ENCODE measurements at places on chromosomes 3 and 15.
A peak's percentile ranks its signal among the peaks of the same experiment; 100 is the strongest.

DNA sequence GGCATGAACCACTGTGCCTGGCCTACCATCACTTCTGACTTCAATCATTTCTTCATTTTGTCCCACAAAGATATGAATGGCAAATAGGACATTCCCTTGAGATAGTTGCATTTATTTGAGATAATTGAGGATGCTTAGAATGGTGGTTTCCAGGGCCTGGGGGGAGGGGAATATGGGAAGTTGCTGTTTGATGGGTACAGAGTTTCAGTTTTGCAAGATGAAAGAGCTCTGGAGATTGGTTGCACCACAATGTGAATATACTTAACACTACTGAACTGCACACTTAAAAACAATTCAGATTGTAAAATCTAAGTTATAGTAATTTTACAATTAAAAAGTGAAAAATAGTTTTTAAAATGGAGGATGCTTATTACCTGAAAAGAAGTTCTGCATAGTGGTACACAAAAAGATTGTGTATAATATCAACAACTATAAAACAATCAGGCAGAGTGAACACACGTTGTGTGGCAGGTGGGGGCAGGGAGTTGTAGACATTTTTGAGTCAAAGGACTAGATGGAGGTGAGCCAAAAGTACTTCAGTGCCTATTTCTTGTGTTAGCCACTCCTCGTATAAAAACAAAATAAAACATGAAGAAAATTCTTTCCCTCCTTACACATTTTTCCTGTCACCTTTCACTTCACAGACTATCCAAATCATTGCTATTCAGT is 18.5 kb upstream of the RIOX2 start:
- DNase-seq: no peak

DNA sequence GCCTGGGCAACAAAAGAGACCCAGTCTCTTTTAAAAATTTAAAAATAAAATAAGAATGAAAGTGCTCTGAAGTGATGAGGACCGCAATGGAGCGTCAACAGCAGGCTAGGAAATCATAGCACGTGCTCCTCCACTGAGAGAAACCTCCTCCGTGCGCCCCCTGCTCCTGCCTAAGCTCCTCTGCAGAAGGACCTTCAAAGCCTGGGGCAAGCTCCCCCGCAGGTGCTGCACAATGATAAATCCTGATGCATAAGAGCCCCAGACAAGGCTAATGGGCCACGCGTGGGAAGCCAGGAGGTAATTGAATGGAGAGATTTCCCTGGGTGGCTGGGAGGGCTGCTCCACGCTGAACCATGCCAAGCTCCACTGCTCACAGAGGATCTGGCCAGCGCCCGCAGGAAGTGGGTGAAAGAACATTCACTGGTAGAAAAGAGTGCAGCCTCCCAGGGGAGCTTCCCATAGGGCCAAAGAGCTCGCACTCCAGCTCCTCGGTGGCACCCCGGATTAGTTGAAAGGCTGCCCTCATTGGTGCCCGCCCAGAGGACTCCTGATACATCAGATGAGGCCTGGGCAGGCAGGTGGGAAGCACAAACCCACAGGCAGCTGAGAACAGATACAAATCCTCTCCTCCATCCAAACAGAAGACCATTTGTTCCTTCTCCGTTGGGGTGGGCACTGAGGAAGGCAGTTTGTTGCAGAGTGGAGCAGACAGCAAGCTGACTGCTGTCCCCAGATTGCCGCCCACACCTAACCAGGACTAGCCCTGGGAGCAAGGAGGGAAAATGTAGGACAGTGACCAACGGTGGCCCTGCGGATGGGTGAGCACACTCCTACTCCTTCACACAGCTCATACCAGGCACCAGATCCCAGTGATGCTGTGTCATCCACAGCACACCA is 52.5 kb downstream of the CPN2 start:
- no peak for DNase-seq

DNA sequence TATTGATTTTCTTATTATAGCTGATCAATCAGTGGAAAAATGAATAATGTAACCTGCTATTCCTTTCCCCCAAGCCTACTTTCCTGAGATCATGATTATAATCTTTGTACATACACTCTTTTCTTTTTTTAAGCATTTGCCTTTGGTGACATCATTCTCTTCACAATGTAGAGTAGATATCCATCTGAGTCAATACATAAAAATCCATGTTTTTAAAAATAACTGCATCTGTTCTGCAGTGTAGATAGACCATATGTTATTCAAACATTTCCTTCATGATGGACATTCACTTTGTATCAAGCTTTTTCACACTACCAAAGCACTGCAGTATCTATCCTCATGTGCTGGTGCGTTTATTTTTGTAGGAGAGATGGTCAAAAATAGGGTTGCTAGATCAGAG is 211.1 kb downstream of the PTPRG start:
- DNase-seq: no peak

DNA sequence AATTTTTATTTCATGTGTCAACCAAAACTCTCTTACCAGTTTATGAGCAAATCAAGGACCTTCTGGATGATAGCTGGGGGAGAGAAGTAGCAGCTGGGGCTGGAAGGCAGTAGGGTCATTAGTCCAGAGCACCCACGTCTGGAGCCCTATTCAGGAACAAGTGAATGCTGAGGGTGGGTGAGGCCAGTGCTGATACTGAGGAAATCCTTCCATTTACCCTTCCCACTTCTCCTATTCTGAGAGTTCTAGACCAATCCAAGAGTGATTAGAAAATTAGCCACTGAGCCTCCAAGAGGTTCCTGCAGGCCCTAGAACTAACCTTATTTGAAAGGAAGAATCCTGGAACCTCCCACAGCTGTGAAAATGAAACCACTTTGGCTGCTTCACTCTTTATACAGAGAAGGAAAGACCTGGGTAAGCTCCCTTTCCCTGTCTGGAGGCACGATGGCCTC is 46.2 kb upstream of the VILL start:
- DNase-seq: no peak

- no peak for DNase-seq
Observed at GRCh38 chr3:127384717-127385539, 97.1 kb upstream of the PRR20G start.

- DNase-seq: peak; percentile 68
Observed at GRCh38 chr3:137792626-137793271, 28.6 kb downstream of the SOX14 start.

DNA sequence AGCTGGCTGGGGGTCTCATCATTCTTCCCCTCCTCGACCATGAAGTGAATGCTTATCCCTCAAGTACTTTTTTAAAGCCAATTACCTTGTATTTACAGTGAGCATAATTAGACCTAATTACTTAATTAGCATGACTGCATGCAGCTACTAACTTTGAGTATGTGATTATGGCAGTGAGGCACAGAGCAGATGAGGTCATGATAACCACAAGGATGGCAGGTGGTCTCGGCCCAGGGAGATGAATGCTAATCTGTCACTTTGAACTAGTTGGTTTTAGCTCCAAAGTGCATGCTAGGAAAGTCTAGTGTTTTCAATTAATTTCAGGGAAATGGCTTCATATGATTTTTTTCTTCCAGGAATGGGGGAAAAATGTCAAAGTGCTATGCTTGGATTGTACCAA is 233.8 kb downstream of the NTRK3 start:
- DNase-seq: no peak

- DNase-seq: no peak
Observed at GRCh38 chr3:111070772-111071256, 802 bp upstream of the NECTIN3 start.

GRCh38 chr3:42640771-42641370 is 12.6 kb upstream of the ZBTB47 start:
- no peak for DNase-seq

DNA sequence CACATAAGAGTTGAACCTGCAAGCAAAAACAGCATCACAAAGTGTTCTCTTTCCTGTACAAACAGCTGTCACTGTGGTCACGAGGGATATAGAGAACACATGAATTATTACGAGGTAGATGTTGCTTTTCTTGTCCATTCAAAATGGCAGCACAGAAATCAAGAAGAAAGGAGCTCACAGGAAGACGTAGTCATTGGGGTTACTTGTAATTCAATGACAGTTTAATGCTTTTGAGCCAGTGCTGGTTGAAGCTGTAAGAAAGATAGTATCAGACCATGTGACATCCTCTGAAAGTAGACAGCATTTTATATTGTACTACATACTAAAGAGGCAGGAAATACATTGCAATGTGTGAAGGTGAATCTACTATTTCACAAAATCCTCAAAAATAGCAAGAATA is 140.4 kb downstream of the ABI3BP start:
- no peak for DNase-seq

- DNase-seq: no peak
Observed at GRCh38 chr15:26314577-26314976, 451.4 kb upstream of the ATP10A start.

GRCh38 chr3:67384760-67385397 is 269.5 kb downstream of the SUCLG2 start:
- DNase-seq: peak; percentile 77

- DNase-seq: no peak
Observed at GRCh38 chr3:55588146-55588765, 101.2 kb upstream of the WNT5A start.

GRCh38 chr15:50940506-50940905 is 32.0 kb downstream of the AP4E1 start:
- no peak for DNase-seq

DNA sequence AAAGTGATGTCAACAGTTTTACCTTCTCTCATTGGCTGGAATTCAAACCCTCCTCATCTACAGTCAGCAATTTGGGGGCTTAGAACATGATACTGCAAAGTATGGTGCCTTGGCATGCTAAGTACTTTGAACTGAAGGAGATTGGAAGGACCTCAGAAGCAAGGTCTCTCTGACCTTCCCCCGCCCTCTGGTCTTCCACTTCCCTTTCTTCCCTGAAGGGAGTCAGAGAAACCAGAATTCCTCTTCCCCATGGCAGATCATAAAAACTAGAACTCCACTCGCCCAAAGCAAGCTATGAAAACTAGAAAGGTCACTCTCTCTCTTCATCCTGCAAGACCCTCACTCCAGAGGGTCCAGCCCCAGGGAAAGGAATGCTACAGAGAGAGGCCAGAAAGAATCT is 64.2 kb downstream of the CD200R1L start:
- no peak for DNase-seq

GRCh38 chr3:136351351-136351750 is 101.2 kb downstream of the PCCB start:
- DNase-seq: no peak
